Heart left ventricle (tissue), 16 donors: ENCODE measurements at places on chromosomes 4 and X. TPM values are rescaled to one million over a fixed set of nuclear protein-coding genes. Genes with fewer than 3 reads are reported as not detected.

Gene GALNTL6
- 0.52 TPM for total RNA-seq

Gene EXOSC9
- total RNA-seq: 18.0 TPM

GRCh38 chr4:55068522-55068921 lies 56.9 kb downstream of the KDR start:
- H3K36me3 ChIP-seq: no peaks in the 10 kb centered on the region
- H3K27me3 ChIP-seq: no peaks in the 10 kb centered on the region
- peak overlapping the region; percentile 80 for H3K27ac ChIP-seq
- DNase-seq: no peak

DNA sequence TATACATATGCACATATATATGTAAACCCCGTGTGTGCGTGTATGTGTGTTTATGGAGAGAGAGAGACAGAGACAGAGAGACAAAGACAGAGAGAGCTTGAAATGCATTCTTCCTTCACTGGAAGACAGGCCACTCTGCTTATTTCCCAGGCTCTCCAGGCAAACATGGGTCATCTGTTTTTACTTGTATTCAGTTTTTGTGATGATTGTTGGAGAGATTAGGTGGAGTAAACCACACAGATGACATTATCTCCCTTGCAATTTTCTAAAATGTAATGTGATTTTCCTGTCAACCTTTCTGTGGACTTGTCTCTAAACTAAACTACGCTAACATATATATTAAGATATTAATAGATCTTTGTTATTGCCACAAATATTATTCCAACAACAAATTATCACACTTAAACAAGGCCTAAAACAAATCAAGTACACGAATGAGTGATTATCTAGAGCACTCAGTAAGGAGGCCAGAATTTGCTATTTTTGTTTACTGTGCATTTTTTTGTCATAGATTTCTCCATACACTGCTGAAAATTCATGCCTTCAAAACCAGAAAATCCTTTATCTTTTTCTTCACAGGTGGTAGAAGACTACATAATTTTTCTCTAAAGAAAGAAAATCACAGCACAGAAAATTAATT lies 251.8 kb upstream of the SLIT2 start:
- H3K36me3 ChIP-seq: no peaks in the 10 kb centered on the region
- no peaks in the 10 kb centered on the region for H3K27me3 ChIP-seq
- no peak overlapping the region for H3K4me3 ChIP-seq
- no peak overlapping the region for H3K27ac ChIP-seq

Gene MTNR1A
- total RNA-seq: not detected

DNA sequence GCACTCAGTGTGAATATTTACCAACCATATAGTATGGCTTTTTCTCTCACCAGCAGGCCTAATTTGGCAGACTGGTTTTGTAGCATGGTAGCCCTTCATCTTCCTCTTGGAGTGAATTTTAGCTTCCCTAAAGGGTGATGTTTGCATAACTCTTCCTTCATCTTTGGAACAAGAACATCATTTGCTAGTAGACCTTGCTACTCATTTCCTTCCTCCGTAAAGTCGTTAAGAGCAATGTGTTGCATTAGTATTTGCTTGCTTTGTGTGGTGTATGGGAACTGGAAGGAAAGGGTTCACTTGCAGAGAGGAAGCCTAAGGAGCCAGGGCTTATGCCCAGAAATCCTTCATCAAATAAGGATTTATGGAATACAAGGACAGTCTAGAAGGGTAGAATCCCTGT lies 50.2 kb upstream of the PGRMC2 start:
- H3K4me3 ChIP-seq: no peak overlapping the region
- H3K27ac ChIP-seq: no peak overlapping the region
- H3K4me1 ChIP-seq: peaks cover 9% of the 10 kb centered on the region

DNA sequence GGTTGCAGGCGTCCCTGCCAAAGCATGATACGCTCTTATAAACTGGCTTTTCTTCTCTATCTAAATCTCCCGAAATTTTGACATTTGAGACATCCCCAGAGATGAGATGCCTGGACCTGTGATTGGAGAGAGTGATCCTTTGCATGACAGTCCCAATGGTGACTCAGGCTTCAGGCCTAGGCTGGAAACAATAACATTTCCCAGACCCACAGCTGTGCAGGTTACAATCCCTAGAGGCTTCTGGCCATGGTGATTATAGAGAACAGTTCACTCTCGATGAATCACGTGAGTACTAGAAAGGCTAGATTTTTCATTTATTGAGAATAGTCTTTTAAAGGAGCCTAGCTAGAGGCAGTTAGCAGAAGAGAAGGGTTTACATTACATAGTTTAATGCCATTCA lies 75.9 kb downstream of the SPATA18 start:
- H3K27me3 ChIP-seq: no peaks in the 10 kb centered on the region
- no peaks in the 10 kb centered on the region for H3K36me3 ChIP-seq
- no peak overlapping the region for H3K4me3 ChIP-seq
- DNase-seq: no peak
- H3K4me1 ChIP-seq: no peaks in the 10 kb centered on the region
- H3K27ac ChIP-seq: no peak overlapping the region

- H3K4me1 ChIP-seq: peaks cover 8% of the 10 kb centered on the region
- peak overlapping the region; percentile 62 for H3K4me3 ChIP-seq
- no peak for DNase-seq
- H3K27me3 ChIP-seq: peaks cover 3% of the 10 kb centered on the region
Observed at GRCh38 chr4:103197765-103198110, 405 bp downstream of the CENPE start.

DNA sequence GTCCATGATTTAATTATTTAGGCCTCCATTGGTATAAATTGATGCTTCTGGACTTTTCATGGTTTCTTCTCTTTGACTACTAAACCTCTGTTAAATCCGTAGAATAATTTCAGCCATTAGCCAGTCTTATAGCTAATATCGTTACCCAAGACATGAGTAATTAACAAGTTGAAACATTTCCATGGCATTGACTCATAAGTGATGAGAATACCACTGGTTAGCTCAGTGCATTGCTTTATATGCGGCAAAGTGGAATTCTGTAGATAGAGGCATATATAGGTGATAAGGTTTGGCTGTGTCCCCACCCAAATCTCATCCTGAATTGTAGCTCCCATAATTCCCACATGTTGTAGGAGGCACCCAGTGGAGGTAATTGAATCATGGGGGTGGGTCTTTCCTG lies 80.6 kb downstream of the VCX2 start:
- H3K27me3 ChIP-seq: no peaks in the 10 kb centered on the region
- H3K4me1 ChIP-seq: no peaks in the 10 kb centered on the region
- no peak for DNase-seq
- H3K4me3 ChIP-seq: no peak overlapping the region

Gene SGMS2
- 19.2 TPM for total RNA-seq

- no peak overlapping the region for H3K27ac ChIP-seq
- H3K27me3 ChIP-seq: no peaks in the 10 kb centered on the region
- H3K4me3 ChIP-seq: no peak overlapping the region
- H3K4me1 ChIP-seq: no peaks in the 10 kb centered on the region
Observed at GRCh38 chr4:177214935-177215334, 94.7 kb upstream of the NEIL3 start.

Gene TMEM150C
- 8.8 TPM for total RNA-seq

DNA sequence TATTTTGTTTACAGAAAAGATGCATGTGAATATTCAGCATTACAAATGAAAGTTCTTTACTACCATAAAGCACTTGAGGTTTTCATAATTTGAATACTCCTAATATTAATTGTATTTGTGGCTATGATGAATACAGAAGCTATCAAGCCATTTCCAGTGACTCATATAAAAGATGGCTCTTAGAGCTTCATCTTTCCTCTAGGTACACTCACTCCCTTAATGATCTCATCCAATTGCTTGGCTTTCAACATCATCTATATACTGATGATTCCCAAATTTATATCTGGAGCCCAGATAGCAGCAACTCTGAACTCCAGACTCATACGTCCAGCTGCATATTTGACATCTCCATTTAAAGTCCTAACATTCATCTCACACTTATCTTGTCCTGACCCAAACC lies 183.4 kb upstream of the FAM241A start:
- H3K4me3 ChIP-seq: no peak overlapping the region
- no peaks in the 10 kb centered on the region for H3K36me3 ChIP-seq
- no peak overlapping the region for H3K27ac ChIP-seq
- H3K4me1 ChIP-seq: no peaks in the 10 kb centered on the region
- no peaks in the 10 kb centered on the region for H3K27me3 ChIP-seq

- H3K27ac ChIP-seq: no peak overlapping the region
- no peaks in the 10 kb centered on the region for H3K36me3 ChIP-seq
- no peaks in the 10 kb centered on the region for H3K27me3 ChIP-seq
- no peak for DNase-seq
- H3K4me3 ChIP-seq: no peak overlapping the region
- H3K4me1 ChIP-seq: no peaks in the 10 kb centered on the region
Observed at GRCh38 chrX:3143043-3143799, 102.0 kb downstream of the ARSF start.

Gene SLC6A8
- total RNA-seq: 136 TPM

DNA sequence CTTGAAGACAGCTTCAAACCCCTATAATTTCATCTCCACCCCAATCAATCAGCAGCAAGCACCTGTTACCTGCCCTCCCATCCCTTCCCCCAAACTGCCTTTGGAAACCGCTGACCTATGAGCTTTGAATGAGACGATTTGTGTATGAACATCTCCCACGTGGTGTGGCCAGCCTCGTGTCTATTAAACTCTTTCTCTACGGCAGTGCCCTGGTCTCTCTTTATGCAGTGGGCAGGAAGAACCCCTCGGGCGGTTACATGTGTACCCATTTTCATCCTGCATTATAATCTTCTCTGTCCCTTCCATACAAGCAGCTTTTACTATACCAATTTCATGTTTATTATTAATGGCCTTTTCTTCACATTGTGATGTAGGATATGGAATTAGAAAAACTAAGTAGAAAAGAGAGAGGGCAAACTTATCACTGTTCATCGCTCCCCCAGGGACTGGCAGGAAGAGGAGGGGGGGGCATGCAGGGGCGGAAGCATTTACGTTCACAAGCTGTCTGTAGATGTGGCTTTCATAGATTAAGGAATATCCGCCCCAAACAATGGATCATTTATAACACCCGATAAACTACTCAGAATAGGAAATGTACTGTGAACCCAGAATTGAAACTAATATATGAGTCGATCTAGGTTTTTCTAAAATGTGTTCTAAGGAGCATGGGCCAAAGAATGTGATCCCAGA lies 95.5 kb upstream of the ZNF518B start:
- H3K4me3 ChIP-seq: no peak overlapping the region
- H3K4me1 ChIP-seq: no peaks in the 10 kb centered on the region
- H3K36me3 ChIP-seq: no peaks in the 10 kb centered on the region
- H3K27me3 ChIP-seq: no peaks in the 10 kb centered on the region
- no peak overlapping the region for H3K27ac ChIP-seq

GRCh38 chr4:123046096-123046495 lies 123.7 kb upstream of the NUDT6 start:
- H3K27ac ChIP-seq: no peak overlapping the region
- H3K36me3 ChIP-seq: peaks cover 3% of the 10 kb centered on the region
- no peaks in the 10 kb centered on the region for H3K4me1 ChIP-seq

DNA sequence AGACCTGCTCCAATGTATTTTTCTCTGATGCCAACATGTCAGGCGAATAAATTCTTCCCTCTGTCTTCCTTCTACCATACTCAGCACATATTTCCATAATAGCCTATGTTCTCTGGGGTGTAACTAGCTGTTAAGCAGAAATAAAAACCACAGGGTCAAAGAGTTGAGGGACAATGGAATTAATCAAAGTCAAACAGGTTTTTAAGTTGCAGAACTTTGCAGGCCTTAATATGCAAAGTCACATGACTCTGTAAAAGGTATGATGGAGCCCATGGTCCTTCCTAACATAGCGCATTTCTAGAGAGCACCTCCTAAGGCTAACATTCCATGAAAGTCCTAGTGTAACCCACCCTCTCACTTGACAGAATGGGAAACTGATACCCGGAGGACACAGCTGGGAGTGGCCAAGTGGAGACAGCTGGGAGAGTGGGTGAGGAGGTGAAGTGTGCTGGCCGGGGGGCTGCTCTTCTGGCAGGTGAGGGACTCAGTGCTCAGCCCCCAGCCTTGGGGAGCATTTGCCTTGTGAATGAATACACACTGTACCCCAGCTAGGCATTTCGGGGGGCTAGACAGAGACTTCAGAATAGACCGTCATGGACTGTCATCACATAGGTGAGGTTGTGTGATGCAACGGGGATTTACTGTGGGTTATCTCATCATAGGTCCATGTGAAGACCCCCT lies 8.4 kb upstream of the SORCS2 start:
- H3K4me1 ChIP-seq: no peaks in the 10 kb centered on the region
- no peak for DNase-seq
- no peak overlapping the region for H3K27ac ChIP-seq
- no peak overlapping the region for H3K4me3 ChIP-seq
